M059J (cell line): ENCODE measurements at places on chromosomes 3 and 15. TPM values are rescaled to one million over a fixed set of nuclear protein-coding genes. Genes with fewer than 3 reads are reported as not detected.

DNA sequence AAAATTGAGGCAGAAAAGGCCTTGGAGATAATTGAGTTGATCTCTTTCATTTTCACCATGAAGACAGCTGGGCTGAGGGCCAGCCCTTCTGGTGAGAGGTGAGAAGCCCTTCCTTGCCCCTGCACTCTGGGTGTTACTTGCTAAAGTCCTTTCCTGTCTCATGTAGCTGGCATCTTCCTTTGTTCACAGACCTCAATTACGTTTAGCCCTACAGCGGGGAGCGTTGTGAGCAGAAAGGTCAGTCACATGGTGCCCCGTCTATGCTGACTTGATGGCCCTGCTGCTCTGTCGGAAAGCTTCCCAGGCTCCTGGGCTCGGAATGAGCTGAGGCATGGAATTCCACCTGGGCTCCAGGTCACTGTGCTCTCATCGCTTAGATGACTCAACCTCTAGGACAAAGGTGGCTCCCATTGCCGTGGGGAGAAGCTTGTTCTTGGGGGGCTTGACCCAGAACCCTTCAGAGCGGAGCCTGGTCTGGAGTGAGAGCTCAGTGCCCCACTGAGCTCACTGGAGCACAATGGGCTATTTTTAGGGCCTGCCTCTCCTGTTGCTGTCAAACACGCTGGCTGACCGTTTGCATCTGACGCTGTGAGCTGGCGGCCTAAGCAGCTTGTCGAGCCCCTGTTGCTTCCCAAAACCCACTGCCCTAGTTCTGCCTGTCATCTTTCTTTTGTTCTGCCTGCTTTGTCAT, 47.0 kb downstream of the RPLP1 start:
- DNase-seq = no peak

Gene KCNAB1
- total RNA-seq = 0.05 and 0.69 TPM in 2 replicates

DNA sequence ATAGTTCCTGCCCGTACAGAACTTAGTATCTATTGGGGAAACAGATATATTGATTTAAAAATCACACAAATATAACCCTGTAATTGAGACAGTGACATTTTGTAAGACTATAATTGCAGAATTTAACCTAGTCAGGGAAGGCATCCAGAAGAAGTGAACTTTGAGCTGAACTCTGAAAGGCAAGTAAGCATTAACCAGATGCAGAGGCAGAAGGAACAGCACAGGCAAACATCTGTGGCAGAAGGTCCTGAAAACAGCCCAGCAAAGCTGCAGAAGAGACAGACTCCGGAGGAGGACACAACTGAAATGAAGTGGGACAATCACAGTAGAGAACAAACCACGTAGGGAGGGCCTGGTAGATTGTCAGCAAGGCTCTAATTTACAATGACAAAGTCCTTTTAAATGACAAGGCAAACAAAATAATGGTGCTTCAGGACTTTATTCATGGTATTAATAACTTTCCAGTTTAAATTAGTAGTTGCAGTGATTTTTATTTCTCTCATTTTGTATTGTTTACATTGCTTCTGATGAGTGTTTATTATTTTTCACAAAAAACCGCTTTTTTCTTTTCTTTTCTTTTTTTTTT, 14.5 kb downstream of the BCL2A1 start:
- no peak for DNase-seq

Gene KNG1
- not detected in 2 replicates for total RNA-seq

- DNase-seq = no peak
Measured at GRCh38 chr15:70379938-70380883, 282.5 kb upstream of the TLE3 start.

DNA sequence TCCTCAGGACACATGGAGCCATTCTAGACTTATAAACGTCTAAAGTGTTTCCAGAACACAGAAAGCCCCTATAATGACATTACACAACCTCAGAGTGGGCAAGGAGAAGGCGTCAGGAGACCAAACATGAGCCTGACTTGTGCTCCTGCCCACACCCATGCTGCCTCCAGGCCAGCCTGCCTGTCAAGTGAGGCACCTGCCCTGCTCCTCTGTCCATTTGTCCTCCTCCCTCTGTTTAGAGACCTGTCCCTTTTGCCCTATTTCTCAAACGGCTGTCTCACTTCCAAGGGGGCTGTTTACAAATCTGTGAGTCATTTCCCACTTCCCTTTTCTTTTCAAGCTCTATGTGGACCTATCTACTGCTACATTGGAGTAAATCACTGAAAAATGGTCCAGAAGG, 21.0 kb downstream of the ZDHHC3 start:
- peak; percentile 57 for DNase-seq

GRCh38 chr3:67000009-67000408, 1.9 kb downstream of the KBTBD8 start:
- peak; percentile 41 for DNase-seq

GRCh38 chr3:168002786-168003368, 92.8 kb downstream of the GOLIM4 start:
- peak; percentile 85 for DNase-seq

DNA sequence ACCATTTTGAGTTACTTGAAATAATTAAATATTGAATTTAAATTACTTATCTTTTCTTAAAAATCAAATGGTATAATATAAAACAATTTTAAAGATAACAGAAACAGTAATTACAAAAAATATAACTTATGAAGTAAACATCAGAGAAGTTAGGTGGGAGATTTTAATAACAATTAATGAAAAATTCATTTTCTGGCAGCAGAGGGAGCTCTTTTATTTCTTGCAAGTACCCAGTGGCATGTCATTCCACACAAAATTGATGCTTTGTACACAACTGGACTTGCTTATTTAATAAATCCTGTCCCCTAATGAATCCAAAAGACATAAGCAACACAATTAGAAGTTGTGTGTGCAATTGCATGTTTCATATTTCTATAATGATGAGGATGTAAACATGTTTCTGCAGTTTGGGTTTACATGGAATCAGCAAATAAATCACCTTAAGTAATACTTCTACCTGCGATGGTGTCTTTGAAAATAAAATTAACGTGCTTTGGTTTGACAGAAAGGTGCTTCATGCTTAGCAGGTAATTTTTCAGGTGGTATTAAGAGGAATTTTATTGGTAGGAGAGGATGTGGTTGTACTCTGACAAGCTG, 861.3 kb downstream of the ZPLD1 start:
- DNase-seq = peak; percentile 33

Gene TMEM108
- total RNA-seq = 0.69 and 1.7 TPM in 2 replicates

- peak; percentile 75 for DNase-seq
Measured at GRCh38 chr15:52440414-52440813, 88.3 kb downstream of the MYO5A start.
